ENCODE measurements at places on chromosomes 11 and 22. TPM values are rescaled to one million over a fixed set of nuclear protein-coding genes. Genes with fewer than 3 reads are reported as not detected.

Gene GALNT18
- total RNA-seq = 3.6 TPM

Gene MACROD1
- total RNA-seq = 47.0 TPM

Gene SYCE3
- not detected for total RNA-seq

Gene OR5D18
- not detected for total RNA-seq

Gene APOL5
- not detected for total RNA-seq

Gene P4HA3
- total RNA-seq = 0.27 TPM

- peak; percentile 69 for DNase-seq
Observed at GRCh38 chr11:926341-926916, 759 bp downstream of the AP2A2 start.

GRCh38 chr11:104159356-104159755 is 4.6 kb downstream of the PDGFD start:
- no peak for DNase-seq

- DNase-seq = no peak
Observed at GRCh38 chr11:123549926-123550917, 104.2 kb downstream of the SCN3B start.

DNA sequence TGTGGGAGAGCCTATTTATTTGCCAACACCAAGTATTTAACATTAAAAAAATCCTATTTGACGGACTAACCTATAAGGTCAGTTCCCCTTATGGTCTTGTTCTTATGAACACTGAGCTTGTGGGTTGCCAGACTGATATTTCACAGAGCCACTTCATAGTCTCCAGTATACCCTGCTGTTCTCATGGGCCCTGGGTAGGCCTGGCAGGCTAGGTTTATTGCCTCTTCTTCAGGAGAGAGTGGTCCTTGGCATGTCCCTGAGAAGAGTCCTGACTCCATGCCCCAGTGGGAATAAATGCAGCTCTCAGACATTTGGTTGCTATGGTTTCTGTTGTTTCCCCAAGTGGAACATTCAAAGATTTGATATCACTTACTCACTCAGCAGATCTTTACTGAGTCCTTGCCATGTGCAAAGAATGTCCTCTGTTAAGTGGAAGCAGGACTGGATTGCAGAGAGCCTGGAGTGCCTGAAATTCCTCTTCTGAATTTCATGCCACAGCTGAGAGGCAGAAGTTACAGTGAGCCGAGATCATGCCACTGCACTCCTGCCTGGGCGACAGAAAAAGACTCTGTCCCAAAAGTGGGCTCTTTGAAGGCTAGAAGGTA is 15.7 kb downstream of the SLC5A1 start:
- no peak for DNase-seq

- no peak for DNase-seq
Observed at GRCh38 chr11:81963018-81963417, 770.6 kb downstream of the FAM181B start.

DNA sequence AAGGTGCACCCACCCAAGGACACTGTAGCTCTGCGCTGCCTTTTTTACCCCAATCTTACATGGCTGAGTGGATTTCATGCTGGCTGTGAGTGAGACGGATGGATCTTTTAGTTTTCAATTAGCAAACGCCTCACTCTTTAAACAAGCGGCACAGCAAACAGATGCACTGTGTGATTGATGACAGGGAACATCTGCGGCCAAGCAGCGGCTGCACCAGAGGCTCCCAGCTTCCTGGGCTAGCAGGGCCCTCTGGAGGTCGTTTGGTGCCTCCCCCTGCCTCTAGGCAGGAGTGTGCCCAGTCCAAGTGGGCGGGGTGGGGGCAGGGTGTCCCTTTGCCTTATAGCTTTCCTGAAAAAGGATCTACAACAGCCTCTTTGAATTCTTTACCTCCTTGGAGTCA is 2.1 kb upstream of the DRD2 start:
- no peak for DNase-seq

- no peak for DNase-seq
Observed at GRCh38 chr11:31655483-31655882, 145.9 kb downstream of the ELP4 start.

- DNase-seq = no peak
Observed at GRCh38 chr11:91860661-91861060, 364.0 kb upstream of the FAT3 start.

DNA sequence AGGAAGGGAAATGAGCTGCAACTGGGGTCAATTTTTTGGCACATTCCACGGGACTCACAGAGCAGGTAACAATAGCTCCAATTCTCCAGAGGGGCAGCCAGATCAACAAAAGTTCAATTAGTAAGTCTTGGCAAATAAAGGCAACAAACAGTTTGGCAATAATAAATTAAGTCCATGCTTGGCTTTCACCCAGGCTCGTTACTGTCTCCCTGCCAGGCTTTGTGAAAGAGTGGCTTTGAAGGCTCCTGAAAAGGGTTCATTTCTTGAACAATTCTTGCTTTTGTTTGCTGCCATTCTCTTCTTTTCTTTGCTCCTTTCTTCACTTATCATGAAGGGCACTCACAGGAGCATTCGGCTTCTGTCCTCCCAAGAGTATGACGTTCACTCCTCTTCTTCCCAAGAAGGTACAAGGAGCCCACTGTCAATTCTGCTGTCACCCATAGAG is 123.3 kb downstream of the APIP start:
- no peak for DNase-seq

DNA sequence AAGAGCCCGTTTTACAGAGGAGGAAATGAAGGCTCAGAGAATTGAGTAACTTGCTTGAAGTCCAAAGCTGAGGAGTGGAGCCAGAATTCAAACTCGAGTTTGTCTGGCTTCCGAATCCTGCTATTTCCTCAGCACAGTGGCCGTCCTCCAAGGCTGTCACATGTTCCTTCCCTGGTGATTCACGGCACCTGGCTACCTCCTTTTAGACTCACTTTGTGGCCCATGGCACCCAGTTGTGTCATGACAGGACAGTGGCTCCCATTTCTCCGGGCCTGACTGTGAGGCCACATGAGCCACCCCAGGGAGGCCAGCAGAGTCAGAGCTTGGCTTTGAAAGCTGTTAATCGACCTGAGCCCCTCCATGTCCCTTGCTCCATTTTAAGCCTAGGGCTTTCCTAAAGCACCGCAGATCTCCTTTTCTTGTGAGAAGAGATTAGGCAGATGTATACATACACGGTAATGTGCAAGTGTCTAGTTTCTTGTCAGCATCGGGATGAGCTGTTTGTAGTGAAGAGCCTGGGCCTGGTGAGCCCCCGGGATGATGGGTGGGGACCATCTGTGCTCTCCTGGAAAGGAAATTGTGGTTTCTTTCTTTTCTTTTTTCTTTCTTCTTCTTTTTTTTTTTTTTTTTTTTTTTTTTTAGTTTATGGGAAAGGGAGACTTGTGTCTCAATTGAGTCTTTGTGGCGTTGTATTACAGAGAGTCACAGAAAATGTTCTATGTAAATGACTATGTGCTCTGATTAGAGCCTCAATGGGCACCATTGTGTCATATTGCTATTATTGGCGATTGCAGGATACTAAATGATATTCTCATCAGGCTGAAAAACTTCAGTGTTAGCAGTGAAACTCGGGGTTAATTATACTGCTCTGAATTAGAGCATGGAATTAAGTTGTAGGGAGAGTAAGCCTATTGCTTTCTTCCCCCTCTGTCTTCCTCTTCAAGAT is 54.8 kb downstream of the PTPRJ start:
- DNase-seq = no peak

DNA sequence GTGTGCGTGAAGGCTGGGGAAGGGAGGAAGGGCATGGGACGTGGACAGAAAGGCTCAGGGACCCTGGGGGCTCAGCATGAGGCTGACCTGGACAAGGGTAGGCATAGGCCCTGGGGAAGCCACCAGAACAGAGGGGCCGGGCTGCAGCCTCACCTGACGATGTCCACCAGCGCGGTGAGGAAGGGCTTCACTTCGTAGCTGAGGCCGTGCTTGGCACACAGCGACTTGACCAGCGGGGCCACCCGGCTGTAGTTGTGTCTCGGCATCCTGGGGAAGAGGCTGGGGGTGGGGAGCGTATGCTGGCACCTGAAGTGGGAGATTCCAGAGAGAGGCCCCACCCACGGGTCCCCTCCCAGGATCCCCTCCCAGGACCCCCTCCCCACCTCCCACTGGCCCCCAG is 15.6 kb downstream of the FADS3 start:
- no peak for DNase-seq

DNA sequence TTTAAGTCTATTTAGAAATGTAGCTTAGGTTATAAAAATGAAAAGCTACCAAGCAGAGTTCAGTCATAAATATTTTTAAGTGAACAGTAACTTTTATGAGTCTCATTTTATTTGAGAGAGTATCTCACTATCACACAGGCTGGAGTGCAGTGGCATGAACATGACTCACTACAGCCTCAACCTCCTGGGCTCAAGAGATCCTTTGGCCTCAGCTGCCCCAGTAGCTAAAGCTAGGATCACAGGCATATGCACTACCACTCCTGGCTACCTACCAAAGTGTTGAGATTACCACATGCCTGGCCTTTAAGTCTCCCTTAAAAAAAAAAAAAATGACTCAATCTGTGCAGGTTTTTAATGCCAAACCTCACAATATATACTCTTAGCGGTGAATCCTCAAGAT is 34.7 kb upstream of the CLNS1A start:
- DNase-seq = peak; percentile 37

GRCh38 chr11:97832451-97832850 is 1188.3 kb upstream of the CNTN5 start:
- no peak for DNase-seq

DNA sequence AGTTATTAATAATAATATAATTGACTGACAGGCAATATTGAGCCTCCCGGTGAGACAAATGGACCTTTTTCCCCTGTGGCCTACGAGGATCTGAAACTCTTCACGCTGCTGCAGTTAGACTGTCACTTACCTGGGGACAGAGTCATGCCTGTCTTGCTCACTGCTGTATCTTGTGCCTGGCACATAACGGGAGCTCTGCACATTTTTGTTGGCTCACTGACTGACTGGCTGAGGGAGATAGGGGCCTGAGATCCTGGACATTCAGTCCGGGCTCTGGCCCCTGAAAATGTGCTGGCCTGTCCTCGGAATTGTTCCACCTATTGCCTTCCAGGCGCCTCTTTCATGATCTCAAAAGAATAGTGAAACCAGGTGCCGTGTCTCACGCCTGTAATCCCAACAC is 743 bp upstream of the CD3D start:
- DNase-seq = no peak

DNA sequence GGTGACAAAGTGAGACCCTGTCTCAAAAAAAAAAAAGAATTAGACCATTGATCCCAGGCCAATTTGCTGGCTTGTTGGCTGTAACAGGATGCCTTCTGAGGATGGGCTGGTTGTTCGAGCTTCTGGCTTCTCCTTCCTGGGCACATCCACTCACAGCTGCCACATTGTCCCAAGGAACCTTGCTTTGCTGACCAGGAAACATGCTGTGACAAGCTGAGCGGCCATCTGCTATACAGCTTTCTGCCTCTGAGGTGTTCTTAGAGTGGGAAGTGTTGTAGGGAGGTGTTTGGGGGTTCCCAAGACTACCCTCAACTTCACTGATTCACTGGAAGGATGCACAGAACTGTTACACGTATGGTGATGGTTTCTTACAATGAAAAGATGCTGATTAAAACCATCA is 6.5 kb downstream of the SNAP29 start:
- no peak for DNase-seq

DNA sequence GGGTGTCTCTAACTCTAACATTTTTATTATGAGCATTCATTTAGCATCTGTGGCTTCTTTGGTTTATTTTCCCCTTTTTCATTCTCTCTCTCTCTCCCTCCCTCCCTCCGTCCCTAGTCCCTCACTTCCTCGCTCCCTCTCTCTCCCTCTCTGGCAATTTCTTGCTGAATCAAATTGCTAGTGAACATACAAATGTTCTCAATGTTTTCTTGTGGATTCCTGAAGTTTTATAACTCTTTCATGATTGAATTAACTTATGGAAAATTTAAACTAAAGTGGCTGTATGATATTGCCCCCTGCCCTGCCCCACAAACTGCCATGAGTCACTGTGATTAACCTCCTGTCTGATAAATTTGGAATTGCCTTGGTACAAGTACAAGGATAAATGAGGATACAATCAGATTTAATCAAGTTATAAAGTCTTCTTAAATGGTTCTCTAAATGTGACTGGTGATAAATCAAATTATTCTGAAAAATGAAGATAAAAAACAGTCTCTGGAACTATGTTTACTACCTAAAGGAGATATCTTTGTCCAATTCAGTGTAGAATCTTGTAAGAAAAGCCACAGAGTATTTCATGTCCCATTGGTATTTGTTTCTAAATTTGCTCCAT is 143.0 kb upstream of the PDGFD start:
- no peak for DNase-seq

GRCh38 chr22:22031183-22031945 is 48.8 kb upstream of the TOP3B start:
- DNase-seq = no peak

DNA sequence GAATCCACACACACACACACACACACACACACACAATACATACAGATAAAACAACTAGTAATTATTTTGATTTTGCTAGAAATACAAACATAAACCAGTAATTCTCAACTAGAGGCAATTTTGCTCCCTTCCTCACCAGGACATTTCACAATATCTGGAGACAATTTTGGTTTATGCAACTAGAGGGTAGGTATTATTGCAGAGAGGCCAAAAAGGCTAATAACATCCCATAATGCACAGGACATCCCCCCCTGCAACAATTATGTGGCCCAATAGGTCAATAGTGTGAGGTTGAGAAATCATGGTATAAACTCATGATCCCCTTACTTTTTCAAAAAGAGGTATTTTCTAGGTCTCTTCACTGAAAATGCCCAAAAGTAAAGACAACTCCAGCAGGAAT is 29.0 kb downstream of the PGR start:
- no peak for DNase-seq

DNA sequence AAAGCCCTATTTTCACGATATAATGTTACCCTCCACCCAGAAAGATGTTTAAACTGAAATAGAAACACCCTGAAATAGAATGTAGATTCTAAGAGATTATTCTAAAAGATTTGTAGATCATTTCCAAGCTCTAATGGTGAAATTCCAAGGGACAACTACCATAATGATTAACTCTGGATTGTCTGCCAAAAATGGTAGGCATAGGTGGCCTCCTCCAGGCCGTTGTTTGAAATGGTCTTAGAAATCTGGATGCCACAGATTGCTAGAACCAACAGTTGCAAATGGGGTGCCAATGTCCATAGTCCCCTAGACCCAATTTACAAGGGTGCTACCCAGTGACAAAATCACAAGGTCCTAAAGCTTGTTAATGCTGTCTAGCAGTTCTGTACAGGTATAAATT is 6.7 kb upstream of the SLC6A5 start:
- no peak for DNase-seq

- no peak for DNase-seq
Observed at GRCh38 chr11:107331728-107332127, 125.9 kb downstream of the CWF19L2 start.

- no peak for DNase-seq
Observed at GRCh38 chr22:43504666-43505261, 93.0 kb downstream of the MPPED1 start.

GRCh38 chr11:126391970-126392632 is 36.6 kb downstream of the ST3GAL4 start:
- peak; percentile 28 for DNase-seq
